ENCODE measurements at places on chromosomes 7 and 10.

- DNase-seq = no peak
Measured at GRCh38 chr7:130228840-130229502, 21.3 kb downstream of the SSMEM1 start.

GRCh38 chr7:92840316-92840715 is 3.9 kb upstream of the CDK6 start:
- DNase-seq = no peak

DNA sequence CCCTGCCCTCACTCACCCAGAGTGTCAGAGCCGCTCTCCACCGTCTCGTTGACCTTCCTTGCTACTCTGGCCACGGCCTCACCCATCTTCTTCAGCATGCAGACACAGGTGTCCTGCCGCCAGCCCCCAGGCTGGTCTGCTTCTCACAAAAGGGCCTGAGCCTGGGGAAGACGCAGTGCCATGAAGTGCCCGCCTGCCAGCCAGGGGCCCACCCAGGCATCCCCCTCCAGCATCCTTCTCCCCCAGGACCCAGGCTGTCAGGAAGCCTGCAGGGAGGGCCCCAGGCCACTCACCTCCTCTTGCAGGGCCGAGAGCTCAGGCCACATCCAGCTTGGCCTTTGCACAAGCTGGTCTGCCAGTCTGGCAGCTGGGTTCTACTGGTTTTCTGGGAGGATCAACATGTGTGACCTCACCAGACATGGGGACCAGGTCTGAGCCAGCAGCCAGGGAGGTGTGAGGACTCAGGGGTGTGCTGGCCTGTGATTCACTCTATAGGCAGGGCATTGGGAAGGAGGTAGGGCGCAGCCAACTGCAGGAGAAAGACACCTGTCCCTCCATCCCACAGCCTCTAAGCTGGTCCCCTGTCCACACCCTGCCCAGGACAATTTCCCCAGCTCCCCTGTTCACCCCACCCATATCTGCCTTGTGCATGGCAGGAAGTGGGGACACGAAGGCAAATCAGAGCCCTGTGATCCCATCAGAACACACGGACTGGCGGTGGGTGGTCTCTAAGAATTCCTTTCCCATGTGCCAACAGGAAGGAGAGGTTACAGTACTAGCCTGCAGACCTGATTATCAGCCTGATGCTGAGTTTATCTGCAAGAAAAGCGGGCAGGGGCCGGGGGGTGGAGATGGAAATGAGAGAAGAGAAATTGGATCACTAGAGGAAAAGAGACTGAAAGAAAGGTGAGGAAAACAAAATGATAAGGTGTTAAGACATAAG is 5.7 kb downstream of the LRRC20 start:
- DNase-seq = no peak

DNA sequence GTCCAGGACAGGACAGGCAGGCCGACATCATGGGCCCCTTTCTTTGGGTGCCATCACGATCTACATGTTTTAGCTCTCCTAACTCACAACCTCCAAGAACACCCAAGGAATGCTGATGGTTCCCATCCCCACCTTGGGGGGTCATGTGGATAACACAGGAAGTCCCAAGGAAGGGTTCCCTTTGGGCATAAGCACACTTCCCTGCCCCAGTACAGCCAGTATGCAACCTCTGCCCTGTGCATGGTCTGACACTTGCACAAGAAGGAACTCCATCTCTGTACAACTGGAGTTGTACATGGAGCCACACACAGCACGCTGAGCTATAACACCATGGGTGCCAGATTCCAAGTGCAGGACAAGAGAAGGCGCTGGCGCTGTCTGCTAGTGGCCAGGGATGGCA is 11.0 kb downstream of the MAT1A start:
- no peak for DNase-seq

DNA sequence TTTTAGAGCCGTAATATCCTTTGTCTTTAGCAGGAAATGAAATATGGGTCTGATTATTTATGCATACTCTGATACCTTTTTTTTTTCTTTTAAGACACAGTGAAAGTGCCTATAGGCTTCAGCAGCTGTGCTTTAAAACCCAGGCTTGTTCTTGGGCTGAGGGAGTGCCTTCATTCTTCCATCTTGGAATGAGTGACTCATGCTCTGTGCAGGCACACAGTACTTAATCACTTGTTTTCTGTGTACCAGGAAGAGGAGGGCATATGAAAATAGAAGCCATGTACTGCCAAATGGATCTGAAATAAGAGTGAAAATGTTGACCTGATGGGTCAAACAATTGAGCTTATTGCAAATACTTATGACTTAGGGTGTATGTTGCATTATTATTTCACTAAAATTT is 12.0 kb downstream of the INPP5F start:
- DNase-seq = no peak

GRCh38 chr10:129716211-129716681 is 247.8 kb downstream of the EBF3 start:
- no peak for DNase-seq
